ENCODE measurements at places on chromosomes 5 and 9.

GRCh38 chr5:39092581-39093351, 18.6 kb upstream of the RICTOR start:
- DNase-seq: no peak

DNA sequence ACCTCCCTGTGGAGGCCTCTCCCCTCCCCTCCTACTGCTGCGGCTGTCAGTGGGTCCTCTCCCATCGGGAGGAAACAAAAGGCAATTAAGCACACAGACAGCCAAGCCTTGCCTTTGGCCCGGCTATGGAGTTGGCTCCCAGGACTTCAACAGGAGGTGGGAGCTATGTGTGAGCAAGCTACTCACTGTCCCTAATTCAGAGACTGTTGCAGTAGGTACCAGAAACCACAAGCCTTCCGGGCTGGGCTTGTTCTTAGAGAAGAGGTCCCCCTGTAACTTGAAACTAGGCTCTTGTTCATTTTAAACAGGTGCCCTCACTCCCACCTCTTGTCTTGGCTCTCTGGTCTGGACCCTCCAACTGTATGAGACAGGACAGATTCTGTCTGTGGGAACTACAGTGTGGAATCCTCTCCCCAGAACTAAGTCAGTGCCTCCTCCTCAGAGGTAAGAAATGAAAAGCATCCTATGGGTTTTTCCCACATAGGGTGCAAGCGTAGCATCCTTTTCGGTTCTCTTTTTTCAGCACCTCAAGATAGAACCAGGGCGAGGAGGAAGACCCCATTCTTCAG, 561.1 kb downstream of the EBF1 start:
- DNase-seq: no peak

GRCh38 chr5:52837591-52838001, 49.9 kb downstream of the ITGA1 start:
- DNase-seq: no peak

GRCh38 chr9:2355697-2355983, 265.9 kb upstream of the VLDLR start:
- no peak for DNase-seq

- DNase-seq: no peak
Measured at GRCh38 chr9:126363847-126364671, 37.4 kb downstream of the MVB12B start.

DNA sequence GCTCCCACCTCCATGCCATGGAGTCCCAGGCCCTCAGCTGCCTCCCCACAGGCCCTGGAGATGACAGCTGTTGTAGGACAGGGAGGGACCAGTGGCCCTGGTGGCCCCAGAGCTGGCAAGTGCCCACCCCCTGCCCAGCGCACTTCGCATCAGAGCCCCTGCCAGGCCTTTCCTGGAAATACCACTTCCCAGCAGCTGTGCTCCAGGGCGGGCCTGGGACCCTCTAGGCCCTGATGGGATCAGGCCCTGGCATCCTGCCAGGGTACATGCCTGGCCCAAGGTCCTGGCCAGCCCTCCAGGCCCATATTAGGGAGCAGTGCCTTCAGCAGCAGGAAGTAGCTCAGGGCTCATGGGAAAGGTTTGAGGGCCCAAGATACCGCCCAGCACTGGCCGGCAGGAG, 2.5 kb downstream of the KCNT1 start:
- DNase-seq: no peak

GRCh38 chr5:166625210-166625865, 1666.1 kb upstream of the WWC1 start:
- peak; percentile 40 for DNase-seq

GRCh38 chr5:146233441-146233840, 30.0 kb downstream of the RBM27 start:
- DNase-seq: no peak

GRCh38 chr5:2894316-2894715, 142.8 kb upstream of the IRX2 start:
- no peak for DNase-seq

DNA sequence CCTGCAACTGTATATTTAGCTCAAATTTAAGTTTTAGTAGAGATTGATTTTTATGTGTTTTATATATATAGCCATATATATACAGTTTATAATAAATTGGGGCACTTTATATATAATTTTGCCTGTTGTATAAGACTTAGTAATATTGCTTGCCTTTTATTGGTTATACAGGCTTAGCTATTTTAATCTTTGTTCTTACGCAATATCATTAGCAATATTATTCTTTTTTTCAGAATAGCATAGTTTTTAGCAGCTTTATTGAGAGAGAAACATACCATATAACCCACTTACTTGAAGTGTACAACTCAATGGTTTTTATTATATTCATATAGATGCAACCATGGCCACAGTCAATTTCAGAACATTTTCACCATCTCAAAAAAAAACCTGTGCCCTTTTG, 28.0 kb downstream of the CDO1 start:
- no peak for DNase-seq

GRCh38 chr9:33946779-33947535, 101.7 kb downstream of the UBAP2 start:
- DNase-seq: peak; percentile 91

- no peak for DNase-seq
Measured at GRCh38 chr5:171543148-171543815, 123.8 kb downstream of the FGF18 start.

DNA sequence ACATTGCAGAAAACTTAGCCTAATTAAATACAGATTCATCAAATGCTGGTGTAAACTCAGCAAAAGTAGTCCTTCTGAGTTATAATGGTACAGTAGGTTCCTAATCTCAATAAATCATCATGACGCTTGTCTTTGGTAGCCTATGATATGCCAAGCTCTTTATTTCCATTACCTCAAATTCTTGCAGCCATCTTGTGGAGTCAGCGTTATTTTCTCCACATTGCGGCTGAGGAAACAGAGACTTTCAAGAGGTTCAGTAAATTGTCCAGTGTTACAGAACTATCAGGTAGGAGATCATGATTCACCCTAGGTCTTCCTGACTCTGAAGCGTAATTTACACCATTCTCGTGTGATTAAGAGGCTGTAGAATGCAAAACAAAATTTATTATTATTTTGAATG, 237.2 kb downstream of the PCSK5 start:
- DNase-seq: no peak

- DNase-seq: no peak
Measured at GRCh38 chr5:168697034-168697720, 118.0 kb upstream of the PANK3 start.

DNA sequence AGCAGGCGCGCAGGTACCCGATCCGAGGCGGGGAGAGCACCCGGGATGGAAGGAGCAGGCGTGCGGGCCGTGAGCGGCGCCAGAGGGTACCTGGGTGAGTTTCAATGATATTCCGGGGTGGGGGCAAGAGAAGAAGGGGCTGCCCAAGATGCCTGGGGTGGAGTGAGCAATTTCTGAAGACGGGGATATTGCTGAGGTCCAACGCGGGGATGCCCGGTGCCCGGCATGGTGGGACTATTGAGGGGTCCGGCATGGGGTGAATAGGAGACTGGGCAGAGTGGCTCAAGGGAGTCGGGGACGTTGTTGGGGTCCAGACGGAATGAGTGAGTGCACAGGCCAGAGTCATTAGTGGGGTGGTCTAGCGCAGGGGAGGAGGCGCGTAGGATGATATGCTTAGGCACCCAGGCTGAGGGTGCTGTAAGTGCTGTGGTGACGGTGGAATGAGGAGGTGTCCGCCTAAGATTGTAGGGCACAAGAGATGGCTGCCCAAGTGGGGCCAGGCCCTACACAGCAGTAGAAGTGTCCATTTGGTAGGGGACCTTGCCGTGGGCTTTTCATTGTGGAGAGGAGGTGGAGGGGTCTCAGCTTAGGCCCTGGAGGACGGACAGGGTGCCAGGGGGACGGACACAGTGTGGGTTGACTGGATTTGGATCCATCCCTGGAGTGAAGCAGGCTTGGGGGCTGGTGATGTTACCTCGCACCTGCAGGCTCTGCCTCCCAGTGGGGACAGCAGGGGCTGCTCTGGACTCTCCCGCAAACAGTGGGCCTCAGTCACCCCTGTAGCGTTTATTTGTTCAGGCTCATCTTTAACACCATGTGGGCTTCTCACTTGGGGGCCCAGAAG, 719 bp downstream of the MIGA2 start:
- no peak for DNase-seq

- no peak for DNase-seq
Measured at GRCh38 chr9:114321759-114322158, 1.1 kb upstream of the ORM1 start.
